ENCODE measurements at places on chromosomes 3 and 15. TPM values are rescaled to one million over a fixed set of nuclear protein-coding genes. Genes with fewer than 3 reads are reported as not detected.

- DNase-seq, result no peak
These were observed 11.6 kb downstream of the EAF1 start for GRCh38 chr3:15438983-15439382.

The CIDEC gene
- 29.4 TPM for total RNA-seq

GRCh38 chr3:103440539-103441203, 1005.9 kb downstream of the ZPLD1 start:
- DNase-seq, result no peak

- no peak for DNase-seq
These were observed 1.1 kb upstream of the MCCC1 start for GRCh38 chr3:183100376-183100775.

The XCR1 gene
- 0.39 TPM for total RNA-seq

- DNase-seq, result no peak
These were observed 319.6 kb upstream of the TGFBR2 start for GRCh38 chr3:30286811-30287210.

GRCh38 chr3:53511246-53511645, 16.8 kb downstream of the CACNA1D start:
- no peak for DNase-seq

The UTS2B gene
- 0.39 TPM for total RNA-seq

The IMPG2 gene
- total RNA-seq, result 0.59 TPM

DNA sequence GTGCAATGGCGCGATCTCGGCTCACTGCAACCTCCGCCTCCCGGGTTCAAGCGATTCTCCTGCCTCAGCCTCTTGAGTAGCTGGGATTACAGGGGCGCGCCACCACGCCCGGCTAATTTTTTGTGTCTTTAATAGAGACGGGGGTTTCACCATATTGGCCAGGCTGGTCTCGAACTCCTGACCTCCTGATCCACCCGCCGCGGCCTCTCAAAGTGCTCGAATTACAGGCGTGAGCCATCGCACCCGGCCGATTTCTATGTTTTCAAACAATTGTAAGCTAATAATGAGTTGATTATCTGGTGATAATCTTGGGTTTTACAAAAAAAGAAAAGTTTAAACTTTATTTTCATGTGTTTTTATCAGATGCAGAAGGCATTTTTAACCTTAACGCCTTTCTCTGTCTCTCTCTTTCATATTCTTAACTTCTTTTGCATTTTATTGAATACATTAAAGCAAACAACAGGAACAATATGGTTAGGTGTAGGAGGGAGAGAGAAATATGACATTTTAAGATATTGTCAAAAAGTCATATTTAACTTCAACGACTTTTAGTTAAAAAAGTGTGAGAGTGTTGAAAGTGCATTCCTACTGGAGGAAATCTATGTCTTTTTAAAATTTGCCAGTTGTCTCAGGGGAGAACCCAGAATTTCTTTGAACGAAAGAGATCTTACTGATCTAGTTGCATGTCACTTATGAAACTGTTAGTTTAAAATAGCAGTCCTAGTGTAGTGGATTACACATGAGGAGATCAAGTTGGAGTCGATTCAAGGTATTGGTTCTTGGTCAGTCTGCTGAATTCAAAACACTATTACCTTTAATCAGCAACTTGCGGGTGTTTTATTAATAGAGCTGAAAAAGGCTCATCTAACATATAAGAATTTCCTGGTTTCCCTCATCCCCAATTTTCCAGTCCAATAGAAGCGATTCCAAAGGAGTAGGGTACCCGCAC, 3.4 kb upstream of the MEIS2 start:
- DNase-seq, result no peak

The LMOD3 gene
- total RNA-seq, result 8.9 TPM

GRCh38 chr3:38138349-38139190, at the start of gene MYD88:
TSS of gene MYD88 (plus strand) at chr3:38138661. CDS start at chr3:38138701, 40 bp downstream.
- peak; percentile 57 for DNase-seq
